Vagina (tissue), 2 donors: ENCODE measurements at places on chromosomes 12 and 14.
A peak's percentile ranks its signal among the peaks of the same experiment; 100 is the strongest.

GRCh38 chr12:19214020-19214419 is 84.5 kb downstream of the PLEKHA5 start:
- no peak for DNase-seq

DNA sequence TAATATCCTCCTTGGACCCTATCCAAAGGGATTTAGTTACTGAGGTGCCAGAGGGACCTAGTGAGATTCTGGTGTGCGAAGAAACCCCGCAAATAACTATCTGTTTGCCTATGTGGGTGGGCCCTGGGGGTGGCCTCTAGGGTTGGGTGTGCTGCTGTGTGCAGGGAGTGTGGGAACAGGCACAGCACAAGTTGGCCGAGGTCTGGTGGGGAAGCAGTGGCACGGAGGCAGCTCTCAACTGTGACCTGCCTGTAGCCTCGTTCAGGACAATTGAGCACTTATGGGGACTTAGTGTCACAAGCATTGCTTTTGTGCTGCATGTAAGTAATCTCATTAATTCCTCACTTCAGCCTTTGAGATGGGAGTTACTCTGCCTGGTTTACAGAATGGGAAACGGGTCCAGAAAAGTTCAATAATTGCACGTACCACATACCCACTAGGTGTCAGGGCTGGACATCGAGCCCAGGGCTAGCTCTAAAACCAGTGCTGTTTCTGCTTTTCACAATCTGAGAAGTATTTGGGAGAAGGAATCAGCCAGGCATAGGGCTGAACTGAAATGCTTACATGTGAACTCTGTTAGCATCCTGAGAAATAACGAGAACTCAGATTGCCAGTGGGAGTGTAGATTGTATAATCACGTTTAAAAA is 58.8 kb downstream of the TECPR2 start:
- no peak for DNase-seq

GRCh38 chr12:93713060-93713459 is 35.9 kb downstream of the CRADD start:
- DNase-seq: no peak

DNA sequence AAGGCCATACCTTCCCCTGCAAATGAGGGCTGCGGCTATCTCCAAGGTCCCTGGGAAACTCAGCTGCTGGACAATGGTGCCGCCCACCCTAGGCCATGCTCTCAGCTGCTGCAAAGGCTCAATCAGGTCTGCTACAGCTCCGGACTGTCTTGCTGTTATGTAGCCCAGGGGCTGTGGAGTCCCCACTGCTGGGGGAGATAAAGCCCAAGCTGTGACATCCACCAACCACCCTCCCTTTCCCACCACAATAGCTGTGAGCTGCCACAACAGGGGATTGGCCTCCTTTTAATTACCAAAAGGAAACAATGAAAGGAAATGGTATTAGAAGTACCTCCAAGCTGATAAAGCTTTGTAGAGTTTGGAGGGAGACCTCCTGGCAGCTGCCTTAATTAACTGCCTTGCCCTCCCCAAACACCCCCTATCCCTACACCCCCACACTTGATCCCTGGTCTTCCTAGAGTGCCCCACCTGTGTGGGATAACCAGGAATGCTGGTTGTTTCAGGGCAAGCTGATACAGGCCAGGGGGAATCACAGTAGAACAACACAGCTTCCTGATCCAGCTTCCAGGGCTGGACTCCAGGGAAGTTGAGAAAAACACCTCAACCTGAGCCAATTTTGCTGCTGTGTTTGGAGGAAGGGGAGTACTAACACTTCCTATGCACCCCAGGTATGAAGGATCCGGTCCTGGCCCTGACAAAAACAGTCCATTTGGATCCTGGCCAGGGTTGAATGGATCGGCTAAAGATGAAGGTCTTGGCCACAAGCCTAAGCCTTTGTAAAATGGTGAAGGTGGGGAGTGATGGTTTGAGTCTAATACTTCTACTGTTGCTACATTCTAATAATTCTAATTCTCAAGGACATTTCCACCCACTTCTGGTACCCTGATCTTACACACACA is at the start of gene VWF:
Gene VWF (minus strand): TSS at position 260 of the 899 bp plus-strand sequence. CDS start 1,474 bp downstream, outside the sequence.
- no peak for DNase-seq

- no peak for DNase-seq
Measured at GRCh38 chr12:75725521-75726111, 214.2 kb upstream of the KRR1 start.

DNA sequence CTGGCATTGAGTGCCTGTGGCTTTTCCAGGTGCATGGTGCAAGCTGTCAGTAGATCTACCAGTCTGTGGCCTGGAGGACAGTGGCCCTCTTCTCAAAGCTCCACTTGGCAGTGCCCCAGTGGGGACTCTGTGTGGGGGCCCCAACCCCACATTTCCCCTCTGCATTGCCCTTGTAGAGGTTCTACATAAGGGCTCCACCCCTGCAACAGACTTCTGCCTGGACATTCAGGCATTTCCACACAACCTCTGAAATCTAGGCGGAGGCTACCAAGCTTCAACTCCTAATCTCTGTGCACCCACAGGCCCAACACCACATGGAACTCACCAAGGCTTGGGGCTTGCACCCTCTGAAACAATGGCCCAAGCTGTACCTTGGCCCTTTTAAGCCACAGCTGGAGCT is 102.7 kb upstream of the PLEKHG7 start:
- DNase-seq: no peak

DNA sequence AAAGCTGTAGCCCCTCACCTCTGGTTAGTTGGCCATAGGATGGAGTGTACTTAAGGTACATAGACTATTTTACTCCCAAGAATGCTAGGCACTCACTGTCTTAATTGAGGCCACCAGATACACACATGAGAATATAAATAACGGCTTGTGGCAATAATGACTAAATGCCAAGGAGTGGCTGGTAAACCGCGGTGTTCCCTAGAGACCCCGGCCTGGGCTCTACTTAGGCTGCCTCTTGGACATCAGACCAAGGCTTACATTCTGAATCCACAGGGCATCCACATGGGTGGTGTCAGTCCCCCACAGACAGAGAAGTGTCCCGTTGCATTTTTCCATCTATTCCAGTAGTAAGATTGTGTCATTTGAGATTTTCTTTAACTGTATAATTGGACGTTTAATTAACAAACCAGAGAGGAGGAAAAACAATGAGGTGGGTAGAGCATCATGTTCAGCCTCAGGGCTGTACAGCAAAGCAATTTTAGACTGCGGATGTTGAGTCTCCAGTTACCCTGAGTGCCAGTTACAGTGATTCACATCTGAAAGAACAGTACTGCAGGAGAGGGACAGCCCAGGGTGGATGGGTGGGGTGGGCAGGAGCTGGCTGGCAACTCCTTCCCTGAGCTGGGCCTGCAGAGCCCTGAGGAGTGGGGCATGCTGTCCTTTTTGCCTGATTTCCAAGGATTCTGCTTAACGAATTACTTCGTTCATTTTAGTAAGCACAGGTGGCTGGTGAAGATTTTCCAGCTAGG is 20.5 kb downstream of the CKB start:
- DNase-seq: no peak

GRCh38 chr14:32724867-32725471 is 213.7 kb upstream of the NPAS3 start:
- no peak for DNase-seq

DNA sequence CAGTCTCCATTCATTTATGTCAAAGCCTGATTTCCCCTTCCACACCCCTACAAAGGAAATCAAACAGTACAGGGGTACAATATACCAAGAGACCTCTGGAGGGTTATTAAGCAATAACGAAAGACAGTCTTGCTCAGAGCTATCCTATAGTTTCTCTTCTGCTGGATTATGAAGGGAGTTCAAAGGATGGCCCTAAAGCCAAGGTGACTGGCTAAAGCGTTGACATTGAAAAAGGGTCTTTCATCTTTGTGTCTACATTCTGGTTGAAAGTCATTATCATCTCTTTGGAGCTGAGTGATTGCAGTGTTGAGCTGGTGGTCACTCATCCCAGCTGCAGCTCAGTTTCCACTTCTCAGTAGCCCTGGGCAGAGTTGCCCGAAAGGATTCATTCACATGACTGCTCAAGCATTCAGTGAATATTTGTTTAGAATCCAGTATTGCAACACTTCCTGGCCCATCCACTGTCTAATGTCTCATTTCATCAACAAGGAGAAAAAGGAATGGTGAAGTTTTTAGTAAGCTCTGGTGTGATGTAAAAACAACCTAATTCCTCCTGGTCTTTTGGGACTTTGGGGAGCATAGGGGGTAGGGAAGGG is 19.2 kb upstream of the TBX5 start:
- no peak for DNase-seq

- no peak for DNase-seq
Measured at GRCh38 chr14:98599082-98599481, 672.9 kb downstream of the BCL11B start.

DNA sequence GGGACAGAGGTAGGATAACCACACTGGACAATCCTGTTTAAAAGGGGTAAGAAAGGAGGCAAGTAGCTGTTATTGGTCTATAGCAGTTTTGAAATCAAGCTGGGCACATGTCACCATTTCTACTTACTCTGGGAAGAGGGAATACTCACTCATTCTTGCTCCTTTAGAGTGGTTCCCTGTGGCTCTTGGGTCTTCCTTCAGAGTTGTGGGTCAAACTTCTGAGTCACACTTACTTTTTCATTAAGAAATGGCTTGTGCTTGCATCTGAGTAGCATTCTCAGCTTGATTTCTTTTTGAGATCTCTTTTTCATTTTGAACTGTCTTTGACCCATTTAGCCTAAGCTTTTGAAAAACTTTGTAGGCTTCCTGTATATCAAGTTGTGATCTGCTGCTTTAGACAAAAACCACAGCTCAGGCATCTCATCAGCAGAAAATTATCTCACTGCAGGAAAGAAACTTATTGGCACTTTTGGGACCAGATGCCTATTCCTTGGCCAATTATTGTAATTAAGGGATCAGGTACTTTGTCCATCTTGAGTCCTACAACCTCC is 122.2 kb downstream of the AEBP2 start:
- no peak for DNase-seq

DNA sequence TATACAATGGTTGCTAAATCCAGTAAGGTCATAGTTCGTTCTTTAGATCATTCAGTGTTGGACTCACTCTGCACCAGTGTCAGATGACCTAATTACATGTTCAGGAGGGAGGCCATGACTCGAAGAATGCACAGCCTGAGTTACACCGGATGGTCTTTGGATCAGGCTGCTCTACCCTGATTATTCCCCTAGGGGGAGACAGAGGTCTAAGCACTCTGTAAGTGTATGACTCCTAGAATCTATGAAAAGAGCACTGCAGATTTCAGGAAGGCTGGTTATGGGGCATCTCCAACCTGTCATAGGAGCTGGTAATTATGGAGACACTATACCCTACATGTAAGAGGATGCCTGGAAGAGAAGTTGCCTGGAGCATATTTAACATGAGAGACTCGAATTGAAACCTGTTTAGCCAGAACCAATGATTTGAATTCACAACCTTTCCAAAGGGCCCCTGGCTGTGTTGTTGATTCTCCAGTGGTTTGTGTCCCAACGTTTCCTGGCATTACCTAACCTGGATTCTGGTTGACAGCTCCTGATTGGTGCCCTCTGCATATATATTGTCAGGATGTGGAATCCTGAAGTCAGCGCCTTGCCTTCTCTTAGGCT is at the start of gene MUCL1:
Gene MUCL1 (plus strand): TSS at position 584 of the 606 bp plus-strand sequence. CDS start 67 bp downstream, outside the sequence.
- no peak for DNase-seq

DNA sequence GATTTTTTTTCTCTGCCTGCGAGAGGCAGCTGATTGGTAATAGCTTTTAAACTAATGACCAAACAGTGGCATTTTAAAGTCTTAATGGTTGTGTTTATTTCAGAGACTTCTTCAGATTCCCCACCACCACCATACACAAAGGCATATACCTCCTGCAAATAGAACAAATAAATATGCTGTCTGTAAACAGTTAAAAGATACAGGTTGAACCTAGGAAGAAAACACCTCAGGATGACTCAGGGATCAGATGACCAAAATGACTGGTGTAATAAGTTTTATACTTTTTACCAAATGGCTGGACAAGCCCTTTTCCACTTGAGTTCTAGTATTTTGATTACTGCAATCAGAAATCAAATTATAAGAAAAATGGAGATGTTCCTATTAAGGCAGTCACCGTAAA is 364.1 kb downstream of the PAWR start:
- DNase-seq: no peak

GRCh38 chr12:131140069-131140435 is 186.3 kb downstream of the ADGRD1 start:
- DNase-seq: no peak

- DNase-seq: no peak
Measured at GRCh38 chr12:12032260-12032791, 38.4 kb upstream of the BCL2L14 start.

- no peak for DNase-seq
Measured at GRCh38 chr12:28795311-28795710, 353.8 kb upstream of the FAR2 start.

DNA sequence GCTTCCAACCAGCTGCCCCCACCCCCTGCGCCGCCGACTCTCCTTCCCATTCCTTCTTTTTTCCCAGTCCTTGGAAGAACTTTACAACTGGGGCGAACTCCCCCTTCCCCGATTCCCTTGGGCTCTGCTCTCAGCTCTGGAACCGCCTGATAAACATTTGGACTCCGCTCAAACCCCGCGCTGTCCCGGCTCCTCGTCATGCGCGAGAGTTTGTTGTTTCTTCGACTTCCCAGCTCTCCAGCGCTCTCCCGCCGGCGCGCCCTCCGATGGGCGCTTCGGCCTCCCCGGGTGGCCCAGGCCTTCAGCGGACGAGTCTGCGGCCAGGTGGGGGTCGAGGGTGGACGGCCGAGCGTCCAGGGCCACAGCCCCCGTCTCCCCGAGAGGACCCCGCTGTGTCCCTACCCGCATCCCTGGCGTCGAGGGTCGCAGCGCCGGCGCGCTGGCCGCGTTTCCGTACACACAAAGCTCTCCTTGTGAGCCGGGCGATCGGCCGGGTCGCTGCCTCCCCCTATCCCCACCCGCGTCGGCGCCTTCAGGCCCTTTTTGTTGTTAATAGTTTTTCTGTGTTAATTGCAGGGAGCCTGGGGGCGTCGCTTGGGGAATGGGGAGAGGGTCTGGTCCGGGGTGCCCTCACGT is 847 bp downstream of the MMP14 start:
- DNase-seq: no peak

GRCh38 chr12:130577351-130577750 is 138.7 kb downstream of the RIMBP2 start:
- DNase-seq: no peak

- DNase-seq: peak; percentile 96
Measured at GRCh38 chr12:28190321-28191050, at the start of gene CCDC91. TSS of gene CCDC91 (plus strand) at chr12:28190456. CDS start at chr12:28257216, 66,760 bp downstream.

- no peak for DNase-seq
Measured at GRCh38 chr14:59969319-59969718, 49.4 kb downstream of the LRRC9 start.
